HT1080 (cell line): ENCODE measurements at places on chromosomes 5 and 9. TPM values are rescaled to one million over a fixed set of nuclear protein-coding genes. Genes with fewer than 3 reads are reported as not detected.

GRCh38 chr5:73338256-73339050, 110.1 kb downstream of the FOXD1 start:
- no peak for DNase-seq

DNA sequence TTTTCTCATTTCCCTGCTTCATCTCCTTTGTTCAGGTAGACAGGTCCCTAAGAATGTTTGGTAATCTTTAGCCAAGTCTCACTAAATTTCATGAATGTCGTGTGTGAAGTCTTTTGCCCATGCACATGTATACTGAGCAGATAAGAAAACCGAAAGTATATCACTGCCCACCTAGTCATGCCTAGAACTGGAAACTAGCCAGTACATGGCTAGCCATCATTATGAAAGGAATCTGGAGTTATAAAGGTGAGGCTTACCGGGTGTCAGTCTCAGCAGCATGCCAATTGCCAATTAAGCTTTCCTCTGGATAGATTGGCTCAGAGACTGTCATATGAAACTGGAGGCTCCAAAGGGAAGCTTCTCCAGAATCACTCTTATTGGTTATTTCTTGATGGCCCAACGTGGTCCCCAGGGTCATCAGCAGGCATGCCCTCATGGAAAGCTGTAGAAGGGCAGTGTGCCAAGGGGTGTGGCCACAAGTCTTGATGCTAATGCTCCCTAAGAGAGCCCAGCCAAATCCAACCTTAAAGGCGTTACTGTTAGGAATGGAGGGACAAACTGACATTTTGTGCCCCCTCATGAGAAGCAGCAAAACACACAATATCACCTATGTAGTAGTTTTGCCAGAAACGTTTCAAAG, 307.3 kb upstream of the PIK3R1 start:
- no peak for DNase-seq

GRCh38 chr9:78839252-78839651, 542.3 kb downstream of the PSAT1 start:
- no peak for DNase-seq

DNA sequence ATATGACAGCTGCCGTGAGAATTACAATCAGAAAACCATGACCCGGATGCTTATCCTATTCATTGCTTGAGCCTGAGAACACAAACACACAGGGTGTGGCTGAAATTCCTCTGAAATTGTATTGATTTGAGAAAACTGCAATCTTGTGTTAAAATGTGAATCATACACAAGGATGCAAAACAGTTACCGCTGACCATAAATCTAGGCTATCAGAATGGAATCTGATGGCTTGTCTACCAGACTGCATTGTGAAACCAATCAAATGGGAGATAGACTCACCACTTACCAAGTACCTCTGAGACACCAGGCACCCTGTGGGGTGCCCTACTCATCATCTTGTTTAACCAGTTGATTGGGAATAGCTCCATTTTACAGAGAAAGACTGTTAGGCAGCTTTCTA, 188.7 kb upstream of the MSX2 start:
- DNase-seq: peak; percentile 21

- no peak for DNase-seq
These were observed 957 bp downstream of the SHB start for GRCh38 chr9:38067859-38068681.

DNA sequence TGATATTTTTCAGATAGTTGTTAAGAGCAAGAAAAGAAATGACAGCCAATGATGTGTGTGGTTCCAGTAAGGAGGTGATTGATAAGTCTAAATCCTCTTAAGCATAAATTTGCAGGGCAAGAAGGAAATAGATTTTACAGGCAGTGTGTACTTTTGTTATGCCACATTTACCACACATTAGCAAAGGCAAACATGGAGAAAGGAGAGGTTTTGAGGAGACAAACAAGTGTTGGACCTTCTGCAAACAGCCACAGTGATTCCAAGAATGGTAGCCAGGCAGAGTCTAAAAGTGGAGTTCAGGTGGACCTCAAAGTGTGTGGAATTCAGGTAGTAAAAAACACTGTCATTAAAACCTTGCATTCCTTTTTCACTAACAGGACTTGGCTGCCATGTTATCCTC, 295.9 kb upstream of the ITGA1 start:
- no peak for DNase-seq

ZMAT2 gene
- total RNA-seq: 22.9 and 24.3 TPM in 2 replicates

- DNase-seq: no peak
These were observed 655.3 kb downstream of the LRRC70 start for GRCh38 chr5:63233911-63234310.

- DNase-seq: peak; percentile 65
These were observed 439.3 kb downstream of the DTWD2 start for GRCh38 chr5:118548761-118549720.

- DNase-seq: no peak
These were observed 150.4 kb upstream of the POU5F2 start for GRCh38 chr5:93891491-93892480.

GRCh38 chr5:17156463-17156862, 61.0 kb upstream of the BASP1 start:
- DNase-seq: peak; percentile 66

DNA sequence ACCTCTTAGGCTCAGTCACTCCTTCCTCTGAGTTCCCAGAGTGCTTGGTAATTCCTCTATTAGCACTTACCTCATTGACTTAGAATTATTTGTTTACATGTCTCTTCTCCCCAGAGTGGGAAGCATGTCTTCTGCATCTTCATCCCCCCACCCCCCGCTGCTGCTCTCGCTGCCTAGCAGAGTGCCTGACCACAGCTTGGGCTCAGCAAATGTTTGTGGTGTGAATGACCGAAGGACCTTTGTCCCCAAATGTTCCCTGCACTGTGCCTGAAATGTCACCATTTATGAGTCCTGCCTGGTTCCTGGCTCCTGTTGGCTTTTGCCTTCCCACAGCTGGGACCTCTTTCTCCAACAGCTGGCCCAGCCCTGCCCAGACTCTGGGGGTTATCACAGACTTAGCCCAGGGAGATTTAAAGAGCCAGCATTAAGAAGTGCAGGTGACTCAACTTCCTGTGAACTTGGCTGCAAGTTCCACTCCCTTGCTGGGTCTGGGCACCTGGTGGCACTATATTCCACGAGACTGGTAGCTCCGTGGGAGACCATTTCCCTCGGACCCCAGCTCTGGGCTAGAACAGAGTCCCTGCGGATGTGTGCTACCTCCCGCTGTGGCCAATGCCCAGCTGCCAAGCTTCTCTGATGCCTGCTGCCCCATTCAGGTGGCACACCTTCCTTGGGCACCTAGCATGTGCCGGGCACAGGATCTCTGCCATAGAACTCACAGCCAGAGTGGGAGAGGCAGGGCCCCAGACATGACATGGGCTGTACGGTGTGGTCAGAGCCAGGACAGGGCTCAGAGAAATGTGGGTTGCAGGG, 1.8 kb upstream of the HMCN2 start:
- peak; percentile 45 for DNase-seq

DNA sequence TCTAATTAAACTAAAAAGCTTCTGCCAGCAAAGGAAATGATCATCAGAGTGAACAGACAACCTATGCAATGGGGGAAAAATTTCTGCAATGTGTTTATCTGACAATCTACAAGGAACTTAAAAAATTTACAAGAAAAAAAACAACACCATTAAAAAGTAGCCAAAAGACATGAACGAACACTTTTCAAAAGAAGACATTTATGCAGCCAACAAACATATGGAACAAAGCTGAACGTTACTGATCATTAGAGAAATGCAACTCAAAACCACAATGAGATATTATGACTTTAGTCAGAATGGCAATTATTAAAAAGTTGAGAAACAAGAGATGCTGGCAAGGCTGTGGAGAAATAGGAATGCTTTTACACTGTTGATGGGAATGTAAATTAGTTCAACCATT, 530.4 kb upstream of the DAB2 start:
- no peak for DNase-seq

IGFBPL1 gene
- total RNA-seq: 0.26 TPM in 1 of 2 replicates, not detected in the other

GRCh38 chr9:111944241-111944866, 47.7 kb downstream of the UGCG start:
- no peak for DNase-seq

DNA sequence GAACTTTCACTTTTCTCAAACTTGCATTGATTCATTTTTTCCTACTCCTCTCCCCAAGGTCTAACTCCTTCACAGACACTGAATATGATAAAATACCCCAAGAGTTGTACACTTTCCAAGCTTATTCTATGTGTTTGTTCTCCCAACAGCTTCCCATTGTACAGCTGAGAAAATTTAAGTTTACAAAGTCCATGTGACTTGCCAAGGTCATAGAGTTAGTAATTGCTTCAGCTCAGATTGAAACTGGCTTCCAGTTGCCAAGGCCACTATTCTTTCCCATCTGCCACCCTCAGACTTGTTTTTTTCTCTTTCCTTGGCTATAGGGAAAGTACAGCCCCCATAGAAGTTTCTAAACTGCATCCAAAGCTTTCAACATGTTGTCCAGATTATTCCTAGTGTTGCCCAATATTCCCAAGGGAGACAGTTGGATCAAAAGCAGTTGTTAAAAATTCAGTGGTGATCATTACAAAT, 34.8 kb downstream of the TNFSF8 start:
- DNase-seq: no peak

SV2C gene
- total RNA-seq: not detected in 2 replicates

INSL6 gene
- not detected in 2 replicates for total RNA-seq

- DNase-seq: no peak
These were observed 298.3 kb upstream of the TNC start for GRCh38 chr9:115416299-115416698.

- DNase-seq: peak; percentile 33
These were observed 25.6 kb upstream of the GSN start for GRCh38 chr9:121242219-121242958.

GRCh38 chr5:138686668-138687067, 66.6 kb upstream of the CTNNA1 start:
- DNase-seq: peak; percentile 80

DNA sequence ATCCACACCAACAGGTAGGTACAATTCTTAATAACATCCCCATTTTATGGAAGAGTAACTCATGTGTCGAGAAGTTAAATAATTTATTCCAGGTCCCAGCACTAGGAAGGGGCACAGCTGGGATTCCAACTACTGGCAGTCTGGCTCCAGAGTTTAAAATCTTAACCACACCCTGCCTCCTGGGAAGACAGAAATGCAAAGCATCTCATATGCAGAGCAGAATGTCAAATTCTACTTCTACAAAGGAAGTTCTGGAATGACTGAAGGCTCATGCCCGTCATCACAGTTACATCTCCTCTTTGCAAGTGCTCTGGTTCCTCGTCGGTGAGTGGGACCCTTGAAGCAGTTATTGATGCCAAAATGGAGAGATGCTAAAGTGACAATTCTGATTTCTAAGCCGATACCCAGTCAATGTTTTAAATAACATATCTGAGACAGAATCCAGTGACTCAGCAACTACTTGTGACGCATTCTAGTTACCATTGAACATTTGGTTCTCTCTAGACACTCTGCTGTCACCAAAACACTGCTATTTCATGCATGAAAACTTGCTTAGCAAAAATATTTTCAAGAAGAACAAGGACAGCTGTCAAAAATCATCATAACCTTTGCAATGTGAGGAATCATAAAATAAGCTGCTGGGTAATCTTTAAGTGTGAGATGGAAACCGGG, 412.7 kb downstream of the CTNND2 start:
- DNase-seq: no peak

GRCh38 chr5:118905196-118905595, 83.2 kb downstream of the DTWD2 start:
- no peak for DNase-seq
